ENCODE measurements at places on chromosomes 11 and 22.

GRCh38 chr22:40238425-40239344 lies 61.0 kb downstream of the TNRC6B start:
- DNase-seq: no peak

DNA sequence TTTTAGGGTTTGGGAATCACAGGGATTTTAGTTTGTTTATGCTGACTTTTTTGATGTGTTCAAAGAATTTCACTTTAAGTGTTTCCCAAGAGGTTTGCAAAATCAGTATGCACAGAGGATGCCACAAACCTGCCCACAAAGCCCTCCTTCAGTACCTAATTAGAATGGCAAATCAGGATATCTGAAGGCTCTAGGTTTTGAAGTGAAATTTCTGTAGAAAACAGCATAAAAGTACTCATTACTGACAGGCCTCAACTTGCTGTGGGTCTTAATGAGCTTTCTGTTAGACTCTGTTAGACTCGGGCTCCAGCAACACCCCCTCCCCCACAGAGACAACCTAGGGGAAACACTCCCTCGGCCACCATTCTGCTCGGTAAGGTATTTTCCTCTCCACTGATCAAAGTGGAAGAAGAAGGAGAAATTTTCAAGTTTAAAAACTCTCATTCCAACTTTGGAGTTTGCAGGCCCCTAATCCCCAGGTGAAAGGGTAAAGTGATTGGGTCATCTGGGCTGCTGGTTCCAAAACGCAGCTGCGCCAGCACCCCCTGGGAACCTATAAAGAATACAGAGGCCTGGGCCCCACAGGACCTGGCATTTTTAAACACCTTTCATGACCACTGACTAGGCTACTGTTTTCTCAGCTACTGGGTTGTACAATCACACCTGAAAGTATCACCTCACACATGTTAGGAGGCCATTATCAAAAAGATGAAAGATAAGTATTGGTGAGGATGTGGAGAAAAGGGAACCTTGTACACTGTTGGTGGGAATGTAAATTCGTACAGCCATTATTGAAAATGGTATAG lies 67.5 kb downstream of the PLEKHA7 start:
- DNase-seq: no peak

DNA sequence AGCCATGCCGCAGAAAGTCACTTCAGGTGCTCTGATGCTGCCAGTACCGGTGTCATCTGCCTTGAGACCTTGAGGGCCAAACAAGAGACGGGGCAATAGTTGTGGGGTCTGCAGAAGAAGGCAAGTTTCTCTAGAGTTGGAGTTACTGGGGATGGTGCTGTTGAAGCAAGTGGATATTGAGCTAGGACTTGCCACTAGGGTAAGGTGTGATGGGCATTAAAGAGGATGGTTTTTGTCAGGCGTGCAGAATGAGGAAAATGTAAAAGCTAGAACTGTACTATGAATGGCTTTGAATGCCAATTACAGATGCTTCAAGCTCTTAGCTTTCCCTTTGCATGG lies 61.6 kb downstream of the TNRC6B start:
- DNase-seq: no peak

GRCh38 chr11:63993100-63993499 lies 6.9 kb downstream of the OTUB1 start:
- DNase-seq: no peak

DNA sequence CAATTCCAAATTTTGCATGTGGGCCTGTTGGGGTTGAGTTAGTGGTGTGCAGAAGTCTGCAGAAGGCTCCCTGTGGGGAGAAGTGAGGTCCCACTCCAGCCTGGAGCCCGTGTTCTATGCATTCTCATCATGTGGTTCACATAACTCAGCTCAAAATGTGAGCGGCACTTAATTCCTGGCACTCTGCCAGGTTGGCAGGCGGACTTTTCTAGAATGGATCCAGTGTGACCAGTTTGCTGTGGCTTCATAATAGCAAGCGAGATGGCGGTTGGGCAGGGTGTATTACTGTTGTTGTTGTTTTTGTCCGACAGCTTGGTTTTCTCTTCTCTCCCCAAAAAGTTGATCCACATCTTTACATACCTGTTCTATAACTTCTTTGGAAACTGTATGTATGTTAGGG lies 146.8 kb upstream of the TTC12 start:
- DNase-seq: no peak

GRCh38 chr11:5291207-5291838 lies 10.4 kb downstream of the OR51B4 start:
- DNase-seq: no peak

GRCh38 chr11:1485504-1485885 lies 1.1 kb downstream of the MOB2 start:
- no peak for DNase-seq

DNA sequence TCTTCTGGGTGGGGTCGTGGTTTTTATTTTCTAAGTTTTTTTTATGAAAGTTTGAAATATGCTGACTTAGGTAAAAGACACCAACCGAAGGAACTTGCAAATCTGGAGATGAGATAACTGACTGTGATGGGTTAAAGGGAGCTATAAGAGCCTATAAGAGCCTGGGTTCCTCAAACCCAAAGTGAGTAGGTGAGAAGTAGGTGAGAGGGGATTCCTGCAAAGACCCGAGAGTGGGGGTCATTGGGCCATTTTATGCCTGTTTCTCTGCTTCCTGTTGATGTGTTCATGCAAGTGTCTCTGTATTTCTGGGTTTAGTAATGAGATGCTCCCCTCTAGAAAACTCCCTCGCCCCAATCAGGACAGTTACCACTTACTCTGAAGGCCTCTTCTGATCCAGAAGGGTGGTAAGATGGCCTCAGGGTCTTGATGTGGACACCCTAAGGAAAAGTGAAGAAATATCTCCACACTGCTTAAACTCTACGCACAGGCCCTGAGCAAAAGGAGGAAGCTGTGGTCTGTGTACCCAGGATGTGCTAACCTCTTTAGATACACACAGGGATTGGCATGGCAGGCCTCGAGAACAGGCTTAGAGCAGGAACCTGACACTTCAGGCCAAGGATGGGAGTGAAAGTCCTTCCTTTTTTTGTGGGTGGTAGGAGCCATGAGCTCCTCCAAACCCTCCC lies 1.8 kb downstream of the FLI1 start:
- no peak for DNase-seq

DNA sequence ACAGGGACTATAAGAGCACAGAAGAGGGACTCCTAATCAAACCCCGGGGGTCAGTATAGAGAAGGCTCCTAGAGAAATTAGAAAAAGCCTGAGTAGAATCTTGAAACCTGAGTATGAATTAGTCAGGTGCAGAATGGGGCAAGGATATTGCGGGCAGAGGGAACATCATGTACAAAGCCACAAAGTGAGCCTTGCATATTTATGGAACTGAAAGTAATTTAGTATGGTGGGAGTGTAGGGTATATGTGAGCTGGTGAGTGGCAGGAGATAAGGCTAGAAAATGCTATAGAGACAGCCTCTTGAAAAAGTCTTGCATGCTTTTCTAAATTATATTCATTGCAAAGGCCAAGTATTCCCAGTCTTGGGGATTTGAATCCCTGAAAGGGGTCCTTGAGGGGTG lies 93.7 kb downstream of the STIM1 start:
- DNase-seq: no peak

GRCh38 chr11:111299101-111300026 lies 1.0 kb downstream of the POU2AF3 start:
- DNase-seq: no peak

DNA sequence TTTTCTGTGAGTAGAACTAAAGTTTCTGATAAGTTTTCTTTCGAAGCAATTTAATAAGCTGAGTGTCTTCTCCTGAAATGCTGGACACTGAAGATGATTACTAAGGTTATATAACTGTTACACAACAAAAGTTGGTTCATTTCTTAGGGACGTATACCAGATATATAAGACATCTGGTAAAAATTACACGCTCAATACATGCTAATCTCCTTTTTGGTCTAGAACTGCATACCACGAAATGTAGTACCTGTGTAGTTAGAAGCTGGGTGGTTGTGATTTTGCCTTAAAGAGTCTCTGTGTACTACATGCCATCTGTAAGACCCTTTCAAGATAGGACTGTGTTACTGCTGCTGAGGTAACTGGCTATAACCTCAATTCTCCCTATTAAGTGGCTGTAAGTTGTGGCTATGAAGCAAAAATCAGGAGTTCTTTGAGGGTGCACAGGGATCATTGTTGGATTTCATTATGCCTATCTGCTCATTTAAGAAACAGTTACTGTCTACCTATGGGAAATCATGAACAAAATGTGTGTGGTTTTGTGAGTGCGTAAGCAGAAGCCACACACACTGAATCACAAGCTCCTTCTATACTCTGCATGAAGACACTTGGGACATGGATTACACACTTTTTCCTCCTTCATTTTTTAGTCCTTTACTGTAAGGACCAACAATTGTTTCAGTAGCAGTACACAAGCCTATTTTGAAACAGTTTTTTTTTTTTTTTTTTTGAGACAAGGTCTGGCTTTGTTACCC lies 195.9 kb downstream of the SWAP70 start:
- no peak for DNase-seq

DNA sequence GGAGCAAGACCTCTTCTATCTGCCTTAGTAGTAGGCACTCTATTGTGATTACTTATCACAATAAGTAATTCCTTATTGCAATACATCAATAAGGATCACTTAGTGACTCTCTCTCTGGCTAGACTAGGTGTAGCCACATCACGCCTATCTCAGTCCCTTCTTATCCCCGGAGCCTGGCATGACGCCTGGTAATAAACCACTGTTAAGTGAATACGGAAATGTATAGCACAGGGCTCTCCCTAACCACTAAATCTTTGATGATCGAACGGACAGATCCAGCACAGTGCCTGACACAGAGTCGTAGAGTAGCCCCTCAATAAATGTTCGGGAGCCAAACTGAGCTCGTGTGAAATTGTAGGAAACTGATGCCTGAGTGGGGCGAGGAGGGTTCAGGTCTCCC lies 143.3 kb downstream of the FBXO7 start:
- DNase-seq: no peak

- DNase-seq: no peak
These were observed 26.8 kb downstream of the TENM4 start for GRCh38 chr11:79414041-79414440.

GRCh38 chr11:128338811-128339210 lies 248.5 kb downstream of the ETS1 start:
- no peak for DNase-seq

- no peak for DNase-seq
These were observed 13.5 kb upstream of the PTS start for GRCh38 chr11:112212710-112213109.

GRCh38 chr11:102085864-102086551 lies 24.2 kb upstream of the YAP1 start:
- DNase-seq: no peak

- DNase-seq: no peak
These were observed 678 bp upstream of the RANGAP1 start for GRCh38 chr22:41286639-41287091.

DNA sequence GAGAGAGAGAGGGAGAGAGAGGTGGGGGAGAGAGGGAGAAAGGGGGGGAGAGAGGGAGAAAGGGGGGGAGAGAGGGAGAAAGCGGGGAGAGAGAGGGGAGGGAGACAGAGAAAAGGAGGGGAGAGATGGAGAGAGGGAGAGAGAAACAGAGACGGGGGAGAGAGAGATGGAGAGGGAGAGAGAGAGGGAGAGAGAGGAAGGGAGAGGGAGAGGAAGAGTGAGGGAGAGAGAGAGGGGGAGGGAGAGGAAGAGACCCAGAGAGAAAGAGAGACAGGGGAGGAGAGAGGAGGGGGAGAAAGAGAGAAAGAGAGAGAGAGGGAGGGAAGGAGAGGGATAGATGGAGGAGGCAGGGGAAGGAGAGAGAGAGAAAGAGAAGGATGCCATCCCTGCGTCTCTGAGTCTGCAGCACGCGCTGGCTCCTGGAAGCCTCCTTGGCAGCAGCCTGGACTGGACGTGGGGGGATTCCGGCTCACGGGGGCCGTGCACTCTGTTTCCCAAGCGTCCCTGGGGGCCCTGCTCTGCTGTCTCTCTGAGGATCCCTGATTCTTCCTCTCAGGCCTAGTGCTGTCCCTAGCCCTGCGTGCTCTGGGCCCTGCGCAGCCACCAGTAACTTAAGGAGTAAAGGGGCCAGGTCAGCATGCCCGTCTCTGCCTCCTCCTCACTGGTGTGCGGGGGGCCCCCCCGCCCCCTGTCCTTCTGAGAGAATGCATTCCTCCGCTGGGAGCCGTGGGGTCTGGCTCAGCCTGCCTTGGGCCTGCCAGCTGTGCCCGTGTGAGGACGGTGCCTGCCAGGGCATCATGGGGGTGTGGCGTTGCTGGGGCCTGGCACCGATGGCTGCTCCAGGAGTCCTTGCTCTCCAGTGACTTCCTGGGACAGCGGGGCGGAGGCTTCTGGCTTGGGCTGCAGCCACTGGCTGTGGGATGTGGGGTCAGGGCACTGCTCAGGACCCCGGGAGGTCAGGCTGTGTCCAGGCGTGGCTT lies 429.5 kb downstream of the TBC1D22A start:
- DNase-seq: no peak

DNA sequence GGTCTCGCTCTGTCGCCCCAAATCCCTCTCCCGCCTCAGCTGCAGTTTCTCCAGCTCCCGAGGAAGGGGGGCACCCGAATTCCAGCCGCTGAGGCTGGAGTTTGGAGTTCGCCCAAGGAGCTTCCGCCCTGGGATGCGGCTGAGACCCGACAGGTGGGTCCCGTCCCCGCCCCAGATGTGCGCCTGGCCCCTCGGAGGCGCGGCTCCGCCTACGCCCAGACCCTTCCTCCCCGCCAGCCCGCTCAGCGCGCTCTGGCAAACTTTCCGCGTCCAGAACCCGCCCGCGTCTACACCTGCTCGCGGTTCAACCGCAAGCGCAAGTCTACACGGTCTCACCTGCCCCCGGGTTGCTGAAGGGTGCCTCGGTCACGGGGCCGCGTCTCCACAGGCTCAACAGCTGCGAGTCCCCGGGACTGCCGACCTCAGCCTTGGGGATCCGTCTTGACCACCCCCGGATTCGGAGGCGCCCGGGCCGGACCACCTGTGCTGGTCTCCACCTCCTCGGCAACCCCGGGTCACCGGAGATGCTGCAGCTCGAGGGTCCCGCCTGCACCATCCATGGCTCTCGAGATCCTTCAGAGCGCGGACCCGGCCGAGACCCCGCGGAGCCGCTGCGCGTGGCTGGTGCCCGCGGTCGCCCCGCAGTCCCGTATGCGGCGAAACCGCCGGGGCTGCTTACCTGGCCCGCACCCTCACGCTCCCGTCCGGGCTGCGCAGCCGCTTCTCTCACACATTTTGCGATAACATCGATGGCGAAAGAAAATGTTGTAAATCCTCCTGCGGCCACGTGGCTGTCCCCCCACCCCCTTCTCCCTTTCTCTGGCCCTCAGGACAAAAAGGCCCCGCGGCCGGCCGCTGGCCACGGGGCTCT lies 63.6 kb downstream of the NFAM1 start:
- DNase-seq: no peak

GRCh38 chr22:48960576-48960975 lies 867.1 kb downstream of the BRD1 start:
- DNase-seq: no peak

- DNase-seq: no peak
These were observed 14.9 kb upstream of the CADM1 start for GRCh38 chr11:115518983-115519628.

DNA sequence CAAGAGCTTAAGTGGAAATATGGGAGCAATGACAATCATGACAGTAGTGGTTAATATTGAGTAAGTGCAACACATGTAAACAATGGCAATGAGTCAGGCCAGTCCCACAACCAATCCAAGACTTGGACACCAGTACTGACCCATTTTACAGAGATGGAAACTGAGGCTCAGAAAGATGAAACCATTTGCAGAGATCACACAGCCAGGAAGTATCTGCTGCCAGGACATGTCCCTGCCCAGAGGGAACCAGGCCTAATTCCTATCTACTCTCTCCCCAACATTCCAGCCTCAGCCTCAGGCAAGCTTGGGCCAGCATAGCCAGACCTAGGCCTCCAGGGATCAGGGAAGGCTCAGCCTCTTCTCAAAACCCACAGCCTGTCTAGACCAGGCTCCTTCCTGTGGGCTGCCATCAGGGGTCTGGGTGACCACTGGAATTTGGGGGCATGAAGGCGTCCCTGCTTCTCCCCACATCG lies 395.1 kb downstream of the MN1 start:
- no peak for DNase-seq

All from stimulated activated CD8-positive, alpha-beta memory T cell treated with anti-CD3 and anti-CD28 coated beads, Interleukin-4, amount 100 ng/mL, for 1 hour (primary cell).